ENCODE measurements at places on chromosomes 4 and X. TPM values are rescaled to one million over a fixed set of nuclear protein-coding genes. Genes with fewer than 3 reads are reported as not detected.

- DNase-seq: no peak
Observed at GRCh38 chrX:9390693-9391368, 74.0 kb upstream of the TBL1X start.

GRCh38 chr4:169984745-169985144 is 41.5 kb downstream of the MFAP3L start:
- no peak for DNase-seq

ABLIM2 gene
- total RNA-seq: 4.3 TPM

CLDN34 gene
- 0.19 TPM for total RNA-seq

ABCG2 gene
- 10.6 TPM for total RNA-seq

DNA sequence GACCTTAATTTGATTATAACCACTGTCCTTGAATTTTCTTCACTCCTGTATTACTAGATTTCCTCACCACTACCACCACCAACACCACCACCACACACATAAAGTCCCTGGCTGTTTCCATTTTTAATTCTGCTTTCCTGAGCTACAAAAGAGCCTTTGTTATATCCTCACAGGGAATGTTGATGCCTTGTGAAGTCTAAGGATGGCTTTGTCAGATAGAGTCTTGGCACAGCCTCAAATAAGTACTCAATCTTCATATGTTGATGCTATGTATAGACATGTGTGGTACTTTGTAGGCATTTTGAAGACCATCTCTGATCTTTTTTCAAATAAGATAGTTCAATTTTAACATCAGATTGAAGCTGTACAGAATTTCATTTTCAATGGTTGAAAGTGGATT is 1016.7 kb upstream of the LCORL start:
- DNase-seq: no peak

GRCh38 chrX:123155327-123155726 is 28.8 kb upstream of the GRIA3 start:
- no peak for DNase-seq

Data from GM23338 (cell line).